Right ventricle myocardium inferior (tissue), 1 donor: ENCODE measurements at places on chromosomes 3 and 15. TPM values are rescaled to one million over a fixed set of nuclear protein-coding genes. Genes with fewer than 3 reads are reported as not detected.

GRCh38 chr15:63019511-63020109 is 22.9 kb upstream of the TPM1 start:
- DNase-seq: no peak

DNA sequence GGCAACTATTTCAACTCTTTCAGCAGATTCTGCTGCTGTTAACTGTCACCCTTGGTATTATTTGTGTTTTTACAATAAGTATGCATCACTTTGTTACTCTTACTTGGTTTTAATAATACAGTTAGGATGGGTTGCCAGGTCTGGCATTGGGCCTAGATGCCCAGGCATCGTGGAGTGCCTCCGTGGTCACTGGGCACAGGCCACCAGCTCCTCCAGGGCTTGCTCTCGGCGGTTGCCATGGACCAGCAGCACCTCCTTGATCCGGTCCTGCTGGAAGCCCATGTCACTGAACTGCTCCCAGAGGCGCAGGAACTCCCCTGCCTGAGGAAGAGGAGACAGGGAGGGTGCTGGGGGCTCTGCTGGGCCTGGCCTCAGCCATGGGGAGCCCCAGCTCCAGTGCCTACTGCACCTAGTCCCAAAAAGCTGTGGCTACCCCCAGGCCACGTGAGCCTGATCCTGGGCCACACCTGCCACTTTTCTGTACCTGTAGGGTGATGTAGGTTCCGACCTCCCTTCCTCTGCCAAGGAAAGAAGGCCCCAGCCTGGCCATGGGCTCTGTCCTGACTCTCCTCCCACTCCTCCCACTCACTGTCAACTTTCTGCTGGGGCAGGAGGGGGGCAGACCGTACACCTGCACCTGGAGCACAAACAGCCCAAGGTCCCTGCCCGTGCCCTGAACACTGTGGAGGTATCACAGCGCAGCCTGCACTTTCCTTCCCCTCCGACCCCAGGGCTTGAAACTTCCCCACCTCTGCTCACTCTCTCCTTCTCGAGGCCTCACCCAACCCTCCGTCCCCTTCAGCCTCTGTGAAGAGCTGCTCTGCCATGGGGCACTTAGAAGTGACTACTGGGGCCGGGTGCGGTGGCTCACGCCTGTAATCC is 16.6 kb downstream of the KBTBD13 start:
- DNase-seq: no peak

The TMEM158 gene
- 0.60 TPM for total RNA-seq

DNA sequence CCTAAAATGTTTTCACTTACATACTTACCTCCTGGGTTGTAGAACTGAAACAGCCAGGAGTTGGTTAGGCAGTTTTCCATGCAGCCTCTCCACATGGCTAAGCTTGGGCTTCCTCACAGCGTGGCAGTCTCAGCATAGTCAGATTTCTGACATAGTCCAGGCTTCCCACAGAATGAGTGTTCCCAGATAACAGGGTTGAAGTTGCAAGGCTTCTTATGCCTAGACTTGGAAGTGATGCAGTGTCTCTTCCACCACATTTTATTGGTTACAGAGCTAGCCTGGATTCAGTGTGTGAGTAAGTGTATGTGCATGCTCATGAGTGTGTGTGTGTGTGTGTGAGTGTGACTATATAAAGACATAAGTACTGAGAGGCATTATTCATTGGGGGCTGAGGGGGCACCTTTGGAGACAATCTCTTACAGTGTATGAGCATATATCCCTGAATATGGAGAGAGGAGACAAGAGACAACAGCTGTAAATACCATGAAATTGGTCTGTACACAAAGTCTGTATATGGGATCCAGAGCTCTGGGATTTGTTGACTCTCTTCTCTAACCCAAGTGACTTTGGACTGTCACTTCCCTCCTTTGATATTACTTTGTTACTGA is 78.1 kb downstream of the ZNF621 start:
- DNase-seq: no peak

The ECE2 gene
- not detected for total RNA-seq

DNA sequence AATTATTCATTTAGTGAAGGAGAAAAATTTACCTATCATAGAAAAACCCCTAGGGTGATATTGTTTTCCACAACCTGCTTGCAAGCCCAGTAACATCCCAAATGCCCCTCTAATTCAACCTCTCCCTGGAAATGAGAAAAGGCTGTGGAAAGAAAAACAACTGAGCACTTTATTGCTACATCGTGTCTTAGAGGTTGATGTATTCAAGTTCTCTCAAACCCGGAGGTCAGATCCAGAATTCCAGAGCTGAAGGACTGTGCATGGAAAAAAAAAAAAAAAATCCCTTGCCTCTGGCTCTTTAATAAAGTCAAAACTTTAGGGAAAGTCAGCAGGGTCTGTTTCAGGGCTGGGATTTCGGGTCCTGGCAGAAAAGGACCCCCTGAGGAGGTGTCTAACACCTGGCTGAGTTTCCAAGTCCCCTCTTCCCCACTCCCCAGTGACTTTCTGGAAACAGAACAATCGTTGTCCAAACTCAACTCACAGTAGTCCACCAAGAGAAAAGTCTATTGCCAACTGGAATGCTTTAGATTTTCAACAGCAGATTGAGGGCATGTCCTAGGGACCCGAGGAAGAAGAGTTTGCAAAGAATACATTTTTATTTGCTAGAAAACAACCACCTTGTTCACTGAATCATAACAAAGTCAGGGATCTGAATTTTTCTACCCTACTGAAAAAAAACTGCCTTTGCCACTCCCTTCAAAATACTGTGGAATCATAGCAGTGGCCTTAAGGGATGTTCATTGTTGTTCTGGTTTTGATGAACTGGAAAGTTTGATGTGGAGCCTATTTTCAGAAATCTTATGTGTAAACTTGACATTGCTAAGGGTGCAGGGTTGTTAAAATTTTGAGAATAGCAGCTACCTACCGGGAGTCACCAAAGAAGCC is 207.5 kb upstream of the ADAMTS9 start:
- DNase-seq: no peak

- DNase-seq: no peak
Measured at GRCh38 chr15:44159492-44159891, 35.6 kb downstream of the FRMD5 start.

The ERICH6 gene
- total RNA-seq: not detected

The CSPG5 gene
- total RNA-seq: 0.35 TPM

DNA sequence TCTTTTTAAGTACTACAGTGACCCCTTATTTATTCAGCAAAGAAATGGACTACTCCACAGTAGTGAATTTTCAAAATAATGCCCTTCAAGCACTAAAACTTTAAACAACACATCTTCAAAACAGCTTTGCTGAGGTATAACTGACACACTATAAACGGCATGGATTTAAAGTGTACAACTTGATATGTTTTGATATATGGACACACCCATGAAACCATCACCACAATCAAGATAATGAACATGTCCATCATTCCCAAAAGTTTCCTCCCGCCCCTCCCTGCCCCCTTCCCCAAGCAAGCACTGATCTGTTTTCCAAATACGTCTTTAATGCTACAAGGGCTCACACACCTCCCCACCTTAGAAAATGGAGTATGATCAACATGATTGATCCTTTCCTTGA is 1.6 kb upstream of the FURIN start:
- DNase-seq: no peak

- no peak for DNase-seq
Measured at GRCh38 chr15:51267051-51267702, 71.2 kb downstream of the CYP19A1 start.

DNA sequence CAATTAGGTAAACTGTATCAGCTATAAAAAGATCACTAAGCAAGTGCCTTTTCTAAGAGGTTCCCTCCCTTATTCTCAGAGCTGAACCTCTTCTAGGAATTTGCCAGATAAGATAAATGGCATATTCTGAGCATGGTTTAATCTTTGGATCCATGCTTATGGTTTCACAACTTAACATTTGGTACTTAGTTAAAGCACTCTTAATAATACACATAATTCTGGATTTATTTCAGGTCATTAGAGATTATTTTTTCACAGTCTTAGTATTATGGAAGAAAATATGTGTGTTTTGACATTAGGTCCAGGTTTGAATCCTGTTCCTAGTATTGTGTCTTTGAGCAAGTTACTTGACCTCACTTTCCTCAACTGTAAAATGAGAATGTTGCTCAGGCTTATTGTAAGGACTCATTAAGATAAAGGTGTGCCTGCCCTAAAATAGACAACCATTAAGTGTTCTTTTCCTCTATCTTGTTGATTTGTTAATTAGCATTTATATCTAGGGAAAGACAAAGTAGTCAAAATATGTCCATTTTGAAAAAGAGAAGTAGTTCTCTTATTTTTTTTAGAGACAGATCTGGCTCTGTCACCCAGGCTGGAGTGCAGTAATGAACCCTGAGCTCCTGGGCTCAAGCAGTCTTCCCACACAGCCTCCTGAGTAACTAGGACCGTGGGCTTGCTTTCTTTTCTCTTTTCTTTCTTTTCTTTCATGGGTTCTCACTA is 43.4 kb downstream of the TSC22D2 start:
- DNase-seq: no peak

- no peak for DNase-seq
Measured at GRCh38 chr15:69871511-69872134, 226.1 kb downstream of the TLE3 start.

DNA sequence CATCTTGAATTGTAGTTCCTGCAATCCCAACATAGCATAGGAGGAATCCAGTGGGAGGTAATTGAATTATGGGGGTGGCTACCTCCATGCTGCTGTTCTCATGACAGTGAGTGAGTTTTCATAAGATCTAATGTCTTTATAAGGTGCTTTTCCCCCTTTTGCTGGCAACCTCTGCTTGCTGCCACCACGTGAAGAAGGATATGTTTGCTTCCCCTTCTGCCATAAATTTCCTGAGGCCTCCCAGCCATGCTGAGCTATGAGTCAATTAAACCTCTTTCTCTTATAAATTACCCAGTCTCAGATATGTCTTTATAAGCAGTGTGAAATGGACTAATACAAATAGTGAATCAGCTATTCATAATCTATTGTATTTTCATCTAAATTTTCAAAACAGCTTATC is 537.3 kb downstream of the EPHA3 start:
- DNase-seq: no peak

The HTR3E gene
- total RNA-seq: not detected

DNA sequence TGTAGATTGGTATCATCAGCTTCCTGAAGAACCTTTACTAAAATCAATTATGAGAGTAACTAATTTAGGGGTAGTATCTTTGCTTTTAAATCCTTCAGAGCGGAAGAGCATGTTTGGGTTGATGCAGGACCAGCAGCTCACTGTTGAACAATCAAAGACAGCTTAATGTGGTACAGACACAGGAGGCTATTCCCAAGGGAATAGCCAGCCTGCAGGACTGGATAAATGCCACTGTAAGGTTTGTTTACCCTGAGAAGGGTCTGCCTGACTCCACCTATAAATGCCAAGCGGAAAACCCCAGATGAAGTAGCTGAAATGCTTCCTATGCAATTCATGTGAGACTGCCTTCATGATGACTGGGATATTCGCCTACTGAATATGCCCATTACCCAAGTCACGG is 16.0 kb upstream of the STAC start:
- no peak for DNase-seq

- DNase-seq: no peak
Measured at GRCh38 chr3:70980646-70981170, 602.8 kb downstream of the FOXP1 start.

DNA sequence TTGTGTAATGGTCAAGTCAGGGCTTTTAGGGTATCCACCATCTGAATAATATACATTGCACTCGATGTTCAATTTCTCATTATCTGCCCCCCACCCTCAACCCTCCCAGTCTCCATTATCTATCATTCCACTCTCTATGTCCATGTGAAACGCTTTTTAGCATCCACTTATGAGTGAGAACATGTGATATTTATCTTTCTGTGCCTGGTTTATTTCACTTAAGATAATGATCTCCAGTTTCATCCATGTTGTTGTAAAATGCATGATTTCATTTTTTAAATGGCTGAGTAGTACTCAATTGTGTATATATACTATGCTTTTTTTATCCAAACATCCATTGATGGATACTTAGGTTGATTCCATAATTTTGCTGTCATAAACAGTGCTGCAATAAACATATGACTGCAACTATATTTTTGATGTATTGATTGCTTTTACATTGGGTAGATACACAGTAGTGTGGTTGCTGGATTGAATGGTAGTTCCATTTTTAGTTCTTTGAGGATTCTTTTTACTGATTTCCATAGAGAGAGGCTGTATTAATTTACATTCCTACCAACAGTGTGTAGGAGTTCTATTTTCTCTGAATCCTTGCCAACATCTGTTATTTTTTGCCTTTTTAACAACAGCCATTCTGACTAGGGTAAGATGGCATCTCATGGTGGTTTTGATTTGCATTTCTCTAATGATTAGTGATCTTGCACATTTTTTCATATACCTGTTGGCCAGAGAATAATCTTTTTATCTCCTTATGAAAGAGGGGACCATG is 332.9 kb upstream of the TGFBR2 start:
- DNase-seq: no peak

DNA sequence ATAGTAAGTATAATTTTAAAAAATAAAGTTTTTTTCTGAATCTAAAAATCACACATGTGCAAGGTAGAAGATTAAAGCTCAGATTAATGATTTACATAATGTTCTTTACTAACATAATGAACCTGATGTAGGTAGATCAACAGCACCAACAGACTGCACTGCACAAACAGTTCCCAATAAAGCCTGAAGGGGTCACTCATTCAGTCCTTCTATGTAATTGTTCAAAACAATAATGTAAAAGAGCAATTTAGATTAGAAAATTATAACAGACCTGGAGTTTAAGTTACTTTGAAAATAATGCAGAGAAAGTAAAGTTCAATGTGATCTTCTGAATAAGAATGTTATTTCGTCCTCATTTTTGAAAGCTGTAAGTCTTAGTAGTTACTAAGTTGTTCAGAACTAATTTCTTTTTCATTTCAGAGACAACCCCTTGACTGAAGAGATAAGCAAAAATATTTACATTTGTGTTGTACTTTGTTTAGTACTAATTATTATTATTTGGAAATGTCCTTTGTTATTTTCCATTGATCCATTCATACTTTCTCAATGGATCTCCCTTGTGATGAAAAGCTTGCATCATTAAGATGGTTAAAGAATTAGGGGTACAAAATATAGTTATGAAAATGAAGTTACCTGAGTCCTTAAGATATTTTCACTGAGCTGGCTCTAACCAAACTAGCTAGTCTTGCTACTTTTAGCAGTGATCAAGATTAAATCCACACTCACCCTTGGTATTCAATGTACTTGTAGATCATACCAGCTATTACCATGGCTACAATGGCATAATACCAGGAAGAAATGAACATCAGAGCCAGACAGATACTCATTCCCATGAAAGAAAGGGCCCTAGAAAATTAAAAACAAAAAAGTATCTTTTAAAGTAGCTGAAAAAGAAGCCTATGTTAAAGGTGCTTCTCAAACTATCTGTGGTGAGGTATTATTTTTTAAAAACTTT is 16.8 kb downstream of the EMC4 start:
- DNase-seq: no peak
